Stimulated activated CD8-positive, alpha-beta memory T cell treated with anti-CD3 and anti-CD28 coated beads, Interleukin-4, amount 100 ng/mL, for 1 hour (primary cell): ENCODE measurements at places on chromosomes 4 and X.

DNA sequence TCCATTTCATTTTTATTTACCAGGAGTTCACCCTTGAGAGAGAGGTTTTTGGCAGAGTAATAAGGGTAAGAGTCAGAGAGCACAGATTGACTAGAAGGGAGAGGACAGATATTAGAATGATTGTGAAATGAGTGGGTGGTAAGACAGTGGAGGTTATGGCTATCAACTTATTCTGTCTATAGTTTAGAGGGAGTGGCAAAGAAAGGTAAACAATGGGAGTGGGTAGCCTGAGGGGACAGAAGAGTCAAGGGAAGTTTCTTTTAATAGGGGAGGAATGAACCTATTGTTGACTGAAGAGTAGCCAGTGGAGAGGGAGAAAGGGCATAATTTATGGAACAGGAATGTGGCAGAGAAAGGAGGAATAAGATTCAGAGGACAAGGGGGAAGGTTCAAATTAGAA is 186.5 kb upstream of the NRK start:
- DNase-seq = no peak

- no peak for DNase-seq
Measured at GRCh38 chrX:19704132-19704531, 183.3 kb downstream of the SH3KBP1 start.

GRCh38 chr4:25654971-25655963 is at the start of gene SLC34A2:
Gene SLC34A2 (plus strand): TSS chr4:25655851. CDS start chr4:25662501, 6,650 bp downstream.
- no peak for DNase-seq

DNA sequence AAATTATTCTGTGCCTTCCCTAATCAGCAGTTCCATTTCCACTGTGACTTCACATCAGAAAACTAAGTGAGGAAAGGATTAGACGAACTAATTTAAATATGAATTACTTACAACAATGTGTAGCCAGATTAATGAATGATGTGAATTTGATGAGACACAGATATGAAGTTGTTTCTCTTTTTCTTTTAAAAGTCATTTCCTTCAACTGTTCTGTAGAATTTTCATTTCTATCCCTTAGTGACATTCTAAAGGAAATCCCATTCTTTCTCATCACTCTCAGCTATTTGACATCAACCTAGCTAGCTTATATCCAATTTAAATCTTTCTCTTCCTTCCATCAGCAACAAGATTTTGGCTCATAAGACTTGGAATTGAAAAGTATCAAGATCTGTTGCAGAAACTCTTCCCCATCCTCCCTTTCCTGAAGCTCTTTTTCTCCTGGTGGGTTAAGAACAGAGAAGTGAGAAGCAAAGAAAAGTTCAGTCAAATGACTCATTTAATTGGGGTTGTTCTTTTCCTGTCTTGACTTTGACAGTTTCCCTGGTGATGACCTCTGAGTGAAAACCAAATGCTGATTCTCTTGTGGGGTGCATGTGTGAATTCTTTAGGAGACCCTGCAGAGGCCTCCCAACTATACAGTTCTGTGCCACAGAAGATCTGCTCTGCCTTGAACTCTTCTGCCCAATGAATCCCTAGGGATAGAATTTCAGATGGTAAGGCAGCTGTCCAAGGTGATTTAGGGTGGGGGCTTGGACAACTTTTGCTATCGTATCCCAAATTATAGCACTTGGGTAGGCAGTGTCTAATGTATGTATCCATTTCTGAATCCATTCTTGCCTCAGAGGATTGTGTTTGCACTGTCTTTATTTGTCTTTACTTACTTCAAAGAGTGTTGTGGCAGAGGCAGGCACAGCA is 232.5 kb upstream of the GPRIN3 start:
- no peak for DNase-seq

DNA sequence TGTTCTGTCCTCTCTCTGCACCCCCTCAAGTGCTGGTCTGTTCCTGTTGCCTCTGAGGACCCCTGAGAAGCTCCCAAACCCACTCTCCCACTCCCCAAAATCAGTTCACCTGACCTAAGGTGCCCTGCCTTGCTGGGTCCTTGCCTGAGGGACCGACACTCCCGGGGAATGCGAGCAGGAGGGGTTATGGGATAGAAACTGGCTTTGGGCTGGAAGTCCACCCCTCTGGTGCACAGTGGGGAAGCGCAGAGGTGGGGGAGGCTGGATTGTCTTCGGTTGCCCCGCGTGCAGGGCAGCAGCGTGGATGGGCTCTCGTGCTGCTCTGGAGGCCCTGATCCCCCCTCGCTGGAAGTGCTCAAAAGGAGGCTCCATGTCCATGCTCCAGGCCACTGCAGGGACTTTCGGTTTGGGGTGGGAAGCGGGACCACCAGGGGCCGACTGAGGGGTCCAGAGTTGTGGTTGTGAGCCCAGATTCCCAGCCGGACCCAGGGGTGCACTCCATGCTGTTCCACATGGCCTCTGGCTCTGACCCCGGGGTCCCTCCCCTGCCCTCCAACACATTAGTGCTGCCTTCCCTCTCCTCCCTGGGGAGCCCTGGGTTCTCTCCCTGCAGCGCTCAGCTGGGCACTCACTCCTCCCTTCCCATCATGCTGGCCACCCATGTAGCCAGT is 7.6 kb downstream of the SORCS2 start:
- DNase-seq = no peak

DNA sequence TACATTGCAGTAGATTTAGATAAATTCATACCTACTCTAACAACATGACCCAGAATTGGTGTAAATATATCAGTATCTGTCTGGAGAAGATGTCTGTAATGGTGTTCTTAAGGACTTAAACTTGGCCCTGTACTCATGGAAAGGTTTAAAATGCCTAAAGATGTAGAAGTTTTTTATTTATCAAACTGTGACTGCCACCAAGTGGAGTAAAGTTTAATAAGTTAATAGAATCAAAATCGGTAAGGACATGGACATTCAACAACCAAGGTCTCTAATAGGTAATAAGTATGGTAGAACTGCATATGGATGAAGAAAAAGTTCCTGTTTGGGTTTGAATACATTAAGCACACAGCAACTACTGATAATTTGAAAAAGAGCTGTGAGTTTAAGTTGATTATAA is 474.0 kb upstream of the NDST3 start:
- DNase-seq = no peak

DNA sequence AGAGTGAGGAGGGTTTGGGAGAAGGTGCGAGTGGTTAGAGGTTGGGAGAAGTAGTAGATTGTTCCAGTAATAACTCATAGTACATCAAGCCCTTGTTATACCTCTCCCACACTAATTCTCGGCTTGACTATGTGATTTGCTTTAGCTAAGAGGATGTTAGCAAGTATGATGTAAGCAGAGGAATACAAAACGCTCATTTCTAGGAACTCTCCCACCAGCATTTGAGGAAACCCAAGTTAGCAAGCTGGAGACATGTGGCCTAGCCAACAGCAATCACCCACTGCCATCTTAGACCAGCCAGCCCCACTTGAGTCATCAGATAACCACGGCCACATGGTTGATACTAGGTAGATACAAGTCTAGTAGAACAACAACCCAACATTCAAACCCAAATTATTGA is 14.2 kb downstream of the FTHL17 start:
- no peak for DNase-seq

DNA sequence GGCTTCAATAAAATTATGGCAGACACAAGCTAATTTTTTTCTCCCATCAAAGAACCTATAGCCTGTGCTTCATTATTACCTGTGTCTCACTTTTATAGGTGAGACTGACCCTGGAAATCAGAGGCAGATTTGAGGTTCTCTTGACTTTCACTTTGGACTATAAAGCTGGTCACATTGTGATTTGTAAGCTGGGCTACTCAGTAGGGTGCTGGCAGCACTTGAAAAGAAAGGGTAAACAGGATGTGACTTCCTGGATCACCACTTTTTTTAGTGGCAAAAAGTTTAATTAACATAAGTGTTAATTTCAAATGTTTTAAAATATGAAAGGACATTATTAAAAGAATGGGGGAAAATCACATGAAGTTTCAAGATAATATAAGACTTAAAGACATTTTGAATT is 50.6 kb upstream of the GATB start:
- DNase-seq = no peak

GRCh38 chrX:79365591-79365990 is 1.5 kb downstream of the ITM2A start:
- no peak for DNase-seq

DNA sequence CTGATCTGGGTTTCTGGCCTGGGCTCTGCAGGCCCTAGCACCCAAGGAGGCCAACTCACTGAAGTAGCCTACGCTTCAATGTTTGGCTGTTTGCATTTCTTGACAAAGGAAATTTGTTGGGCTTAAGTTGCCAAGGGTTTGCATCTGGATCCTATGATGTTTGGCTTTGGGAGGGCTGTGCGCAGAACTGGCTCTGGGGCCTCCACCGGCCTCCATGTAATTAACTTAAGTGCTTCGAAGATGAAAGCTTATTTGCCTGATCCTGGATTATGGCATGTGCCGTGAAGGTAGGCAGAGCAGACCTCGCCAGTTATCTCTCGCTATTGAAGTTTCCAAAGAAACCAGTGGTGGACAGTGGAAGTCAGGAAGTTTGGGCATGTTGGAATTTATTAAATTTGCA is 124.3 kb upstream of the STX18 start:
- no peak for DNase-seq

- DNase-seq = no peak
Measured at GRCh38 chrX:122122274-122122673, 1061.8 kb upstream of the GRIA3 start.

- DNase-seq = no peak
Measured at GRCh38 chrX:14501327-14501726, 28.0 kb upstream of the GLRA2 start.

DNA sequence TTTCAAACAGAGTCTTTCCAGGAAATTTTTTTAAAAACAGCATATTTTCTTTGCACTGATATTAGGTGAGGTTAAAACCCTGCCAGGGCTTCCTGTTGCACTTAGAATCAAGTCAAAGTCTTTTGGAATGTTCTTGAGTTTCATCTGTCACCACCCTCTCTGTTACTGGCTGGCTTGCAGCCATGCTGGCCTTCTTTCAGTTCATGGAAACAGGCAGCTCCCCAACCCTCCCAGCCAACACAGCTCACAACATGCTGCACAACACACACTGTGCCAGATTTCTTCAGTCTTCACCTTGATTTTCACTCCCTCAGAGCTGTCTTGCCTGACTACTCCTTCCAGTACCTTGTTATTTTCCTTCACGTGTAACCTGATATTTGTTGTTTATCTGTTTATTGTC is 129.5 kb downstream of the KCNIP4 start:
- DNase-seq = no peak

- DNase-seq = no peak
Measured at GRCh38 chr4:134935320-134935719, 733.7 kb upstream of the PABPC4L start.

DNA sequence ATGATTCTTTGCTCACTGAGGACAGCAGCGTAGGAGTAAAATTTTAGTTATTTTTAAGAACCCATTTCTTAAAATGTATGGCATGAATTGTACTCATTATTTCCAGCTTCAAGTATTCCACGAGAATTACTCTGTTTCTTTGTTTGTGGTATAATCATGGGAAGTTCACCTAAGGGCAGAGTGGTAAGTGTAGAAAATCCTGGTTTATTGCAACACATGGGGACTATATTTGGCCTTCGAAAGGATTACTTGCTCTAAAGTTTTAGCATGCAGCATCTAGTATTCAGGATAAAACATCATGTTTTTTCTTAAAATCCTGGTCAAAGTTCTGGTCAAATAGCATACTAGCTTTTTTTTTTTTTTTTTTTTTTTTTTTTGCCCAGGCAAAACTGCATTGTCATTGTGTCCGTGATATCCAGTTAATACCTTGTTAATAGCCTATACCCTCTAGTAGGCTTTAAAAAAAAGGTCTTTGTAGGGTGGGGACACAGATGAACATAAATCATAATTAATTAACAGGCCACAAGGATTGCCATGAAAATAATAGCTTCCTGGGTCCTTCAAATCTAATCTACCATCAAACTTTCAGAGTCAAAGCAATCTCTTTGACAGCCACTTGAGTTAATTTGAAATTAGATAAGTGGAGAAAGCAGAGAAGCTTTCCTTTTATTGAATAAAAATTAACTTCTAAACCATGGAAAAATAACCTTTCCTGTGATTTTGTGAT is 44.6 kb upstream of the VEGFC start:
- DNase-seq = no peak

DNA sequence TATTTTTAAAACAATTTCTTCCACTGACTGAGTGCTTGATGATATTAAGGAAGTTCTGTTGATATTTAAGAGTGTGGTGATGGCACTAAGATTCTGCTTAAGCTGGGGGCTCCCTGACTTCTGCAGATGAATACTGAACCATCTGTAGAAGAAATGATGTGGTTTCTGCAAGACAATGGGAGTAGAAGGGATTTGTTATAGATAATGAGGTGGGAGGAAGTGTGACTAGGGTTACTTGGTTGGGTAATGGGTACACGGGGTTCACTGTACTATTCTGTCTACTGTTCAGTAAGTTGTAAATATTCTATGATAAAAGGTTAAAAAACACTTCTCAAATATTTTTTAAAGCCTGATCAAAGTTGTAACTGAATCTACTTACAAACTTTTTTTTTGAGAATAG is 60.9 kb upstream of the TXK start:
- no peak for DNase-seq

DNA sequence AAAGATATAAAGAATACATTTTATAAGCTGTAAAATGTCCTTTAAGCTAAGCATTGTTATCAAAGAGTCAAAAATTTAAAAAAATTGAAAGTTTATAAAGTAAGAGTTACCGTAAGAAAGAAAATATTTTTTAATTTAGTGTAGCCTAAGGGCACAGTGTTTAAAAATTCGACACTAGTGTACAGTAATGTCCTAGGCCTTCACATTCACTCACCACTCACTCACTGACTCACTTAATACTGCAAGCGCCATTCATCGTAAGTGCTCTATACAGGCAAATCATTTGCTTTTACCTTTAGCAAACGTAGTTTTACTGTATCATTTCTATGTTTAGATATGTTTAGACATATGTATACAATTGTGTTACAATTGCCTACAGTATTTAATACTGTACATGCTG is 20.2 kb downstream of the GLRA3 start:
- DNase-seq = no peak

- no peak for DNase-seq
Measured at GRCh38 chr4:187042251-187042650, 318.6 kb upstream of the FAT1 start.

DNA sequence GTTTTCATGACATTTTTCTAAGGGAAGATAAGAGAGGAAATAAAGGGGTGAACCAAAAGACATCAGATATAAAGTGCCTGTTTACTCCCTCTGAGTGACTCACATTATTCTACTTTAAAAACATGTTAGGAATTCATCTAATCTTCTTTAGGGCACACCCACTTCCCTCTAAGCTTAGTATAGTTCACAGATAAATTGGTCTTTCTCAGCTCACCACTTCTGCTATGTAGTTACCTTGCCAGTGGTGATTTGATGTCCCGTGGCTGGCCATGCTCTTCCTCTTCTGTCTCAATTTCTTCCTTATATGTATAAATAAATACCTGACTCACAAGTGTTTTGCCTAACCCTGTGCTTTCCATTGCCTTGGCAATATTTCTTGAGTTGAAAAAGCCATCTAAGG is 96.8 kb downstream of the PDLIM5 start:
- no peak for DNase-seq

GRCh38 chr4:105002278-105002677 is 144.4 kb upstream of the TET2 start:
- no peak for DNase-seq
